ENCODE measurements at places on chromosomes 2 and 18.

- DNase-seq = no peak
Measured at GRCh38 chr18:3593381-3593903, 143.5 kb downstream of the TGIF1 start.

- DNase-seq = no peak
Measured at GRCh38 chr2:152330235-152330866, 4.6 kb upstream of the FMNL2 start.

DNA sequence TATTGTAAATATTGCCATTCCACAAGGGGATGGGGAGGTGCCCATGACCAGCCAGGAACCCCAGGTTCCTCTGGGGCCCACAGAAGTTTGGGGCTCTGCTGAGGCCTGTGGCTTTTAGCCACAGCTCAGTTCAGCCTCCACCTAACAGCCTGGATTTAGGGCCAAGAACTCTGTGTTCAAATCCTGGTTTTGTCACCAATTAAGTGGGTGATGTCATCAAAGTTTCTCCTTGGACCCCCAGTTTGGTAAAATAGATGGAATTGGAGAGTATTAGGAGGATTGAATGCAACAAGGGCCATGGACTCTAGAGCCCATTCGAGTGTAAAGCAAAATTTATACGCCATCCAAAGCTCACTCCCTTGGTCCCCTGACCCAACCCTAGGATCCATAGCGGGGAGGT is 3.2 kb upstream of the FEV start:
- DNase-seq = no peak

DNA sequence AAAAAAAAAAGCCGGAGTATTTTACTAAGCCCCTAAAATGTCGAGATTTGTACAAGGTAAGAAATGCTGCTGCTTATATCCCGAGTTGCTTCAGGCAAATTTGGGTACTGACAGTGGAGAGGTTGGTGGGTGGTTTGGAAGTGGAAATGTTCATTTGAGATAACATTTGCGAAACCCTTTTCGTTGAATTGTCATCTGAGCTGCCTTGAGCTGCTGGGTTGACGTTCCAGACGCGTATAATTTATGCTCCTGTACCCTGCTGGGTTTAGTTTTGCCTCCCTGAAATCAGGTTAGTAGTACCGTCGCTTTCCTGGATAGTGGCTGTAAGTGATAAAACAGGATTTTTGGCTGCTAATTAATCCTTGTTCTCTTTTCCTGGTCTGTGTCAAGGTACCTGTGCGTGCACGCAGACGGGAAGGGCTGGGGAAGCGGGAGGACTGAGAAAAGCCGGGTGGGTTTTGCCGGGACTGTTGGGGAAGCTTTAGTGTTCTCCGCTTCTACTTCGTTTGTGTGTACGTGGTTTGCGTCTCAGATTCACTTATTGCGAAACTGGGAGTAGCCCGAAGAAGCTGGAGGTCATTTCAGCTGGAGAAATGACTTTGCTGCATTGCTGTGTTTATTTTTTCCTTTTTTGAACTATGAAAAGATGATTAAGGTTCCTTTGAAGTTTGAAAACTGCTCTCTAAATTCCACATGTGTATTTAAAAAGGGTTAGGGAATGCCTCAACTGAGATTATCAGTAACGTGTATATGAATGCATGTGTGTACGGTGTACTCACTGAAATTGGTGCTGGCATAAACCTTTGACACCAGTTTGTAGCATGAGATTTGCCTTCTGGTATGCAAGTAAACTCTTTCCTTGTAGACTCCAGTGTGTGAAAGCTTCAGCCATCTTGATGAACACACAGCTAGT is 709 bp downstream of the UGP2 start:
- DNase-seq = peak; percentile 82

- DNase-seq = no peak
Measured at GRCh38 chr2:126864861-126865260, 33.8 kb upstream of the TEX51 start.

GRCh38 chr2:238305965-238306671 is 14.2 kb upstream of the TRAF3IP1 start:
- DNase-seq = no peak

- no peak for DNase-seq
Measured at GRCh38 chr2:223262946-223263345, 211.0 kb downstream of the KCNE4 start.
